ENCODE measurements at places on chromosomes 1 and 21. TPM values are rescaled to one million over a fixed set of nuclear protein-coding genes. Genes with fewer than 3 reads are reported as not detected.

Gene TMEM82
- total RNA-seq: not detected

Gene PTCH2
- total RNA-seq: 1.0 TPM

Gene CFHR2
- total RNA-seq: not detected

Gene PADI1
- total RNA-seq: not detected

Gene NBPF4
- not detected for total RNA-seq

Gene OXCT2
- total RNA-seq: 0.52 TPM

Gene HNRNPR
- total RNA-seq: 203 TPM

Gene CELA3B
- not detected for total RNA-seq

Gene OR2L5
- not detected for total RNA-seq

Gene CDC14A
- 10.1 TPM for total RNA-seq

Gene ZC3H12A
- 29.0 TPM for total RNA-seq

Gene HYI
- 9.1 TPM for total RNA-seq

Gene SIM2
- total RNA-seq: 0.74 TPM

Gene PIK3CD
- total RNA-seq: 101 TPM

Gene OR2T29
- total RNA-seq: not detected

Gene PLA2G2C
- total RNA-seq: 0.94 TPM

Gene CNTN2
- total RNA-seq: not detected

Gene PRKAA2
- total RNA-seq: not detected

Gene BLZF1
- total RNA-seq: 5.6 TPM
